Midbrain (tissue), 1 donor: ENCODE measurements at places on chromosomes 3 and 15.
A peak's percentile ranks its signal among the peaks of the same experiment; 100 is the strongest.

- DNase-seq = no peak
Measured at GRCh38 chr3:190741788-190742187, 120.7 kb downstream of the GMNC start.

DNA sequence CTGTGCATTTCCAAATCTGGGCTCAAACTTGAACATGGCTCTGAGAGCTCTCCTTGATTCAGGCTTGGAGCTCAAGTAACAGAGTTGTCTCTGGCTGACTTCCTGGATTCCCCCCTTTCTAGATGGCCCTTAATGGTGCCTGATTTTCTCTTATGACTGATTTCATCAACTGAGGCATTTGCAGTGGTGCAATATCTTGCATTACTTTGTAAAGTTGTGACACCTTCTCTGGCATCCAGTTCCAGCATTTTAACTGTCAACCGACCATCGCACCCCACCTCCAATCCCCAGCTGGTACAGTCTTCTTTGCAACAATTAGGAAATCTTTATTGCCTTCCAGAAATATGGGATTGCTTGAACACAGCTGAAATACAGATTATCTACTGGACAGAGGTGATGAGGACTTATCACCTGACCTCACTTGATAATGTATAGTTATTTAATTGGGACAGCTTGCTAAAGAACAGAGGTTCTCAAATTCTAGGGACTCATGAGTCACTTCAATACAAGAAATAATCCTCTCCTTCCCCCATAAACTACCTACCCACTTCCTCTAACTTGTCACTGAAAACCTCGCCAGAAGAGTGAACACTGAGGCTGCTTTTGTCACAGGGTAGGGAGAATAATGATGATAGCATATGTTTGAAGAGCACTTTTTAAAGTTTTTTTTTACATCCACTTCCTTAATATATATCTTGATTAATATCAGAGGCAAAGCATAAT, 41.8 kb downstream of the FILIP1L start:
- no peak for DNase-seq

- DNase-seq = no peak
Measured at GRCh38 chr3:49536875-49537533, 17.3 kb upstream of the BSN start.

DNA sequence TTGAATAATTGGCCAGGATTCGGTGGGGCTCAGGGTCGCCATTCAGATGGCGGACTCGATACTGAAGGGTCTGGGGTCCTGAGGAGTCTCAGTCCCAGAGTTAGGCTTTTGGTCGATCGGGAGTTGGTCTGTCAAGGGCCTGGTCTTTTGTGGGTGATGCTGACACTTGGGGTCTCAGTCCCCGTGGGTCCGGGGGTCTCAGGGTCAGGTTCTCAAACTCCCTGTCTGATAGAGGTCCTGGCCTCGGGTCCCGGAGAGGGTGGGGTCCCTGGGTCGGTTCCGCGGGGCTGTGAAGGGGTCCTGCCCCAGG, 467 bp downstream of the NCKIPSD start:
- no peak for DNase-seq

GRCh38 chr3:15458212-15458780, 30.9 kb downstream of the EAF1 start:
- DNase-seq = no peak

- DNase-seq = no peak
Measured at GRCh38 chr15:68407141-68407885, 24.6 kb downstream of the ITGA11 start.

- no peak for DNase-seq
Measured at GRCh38 chr3:200758-201325, 4.3 kb downstream of the CHL1 start.

DNA sequence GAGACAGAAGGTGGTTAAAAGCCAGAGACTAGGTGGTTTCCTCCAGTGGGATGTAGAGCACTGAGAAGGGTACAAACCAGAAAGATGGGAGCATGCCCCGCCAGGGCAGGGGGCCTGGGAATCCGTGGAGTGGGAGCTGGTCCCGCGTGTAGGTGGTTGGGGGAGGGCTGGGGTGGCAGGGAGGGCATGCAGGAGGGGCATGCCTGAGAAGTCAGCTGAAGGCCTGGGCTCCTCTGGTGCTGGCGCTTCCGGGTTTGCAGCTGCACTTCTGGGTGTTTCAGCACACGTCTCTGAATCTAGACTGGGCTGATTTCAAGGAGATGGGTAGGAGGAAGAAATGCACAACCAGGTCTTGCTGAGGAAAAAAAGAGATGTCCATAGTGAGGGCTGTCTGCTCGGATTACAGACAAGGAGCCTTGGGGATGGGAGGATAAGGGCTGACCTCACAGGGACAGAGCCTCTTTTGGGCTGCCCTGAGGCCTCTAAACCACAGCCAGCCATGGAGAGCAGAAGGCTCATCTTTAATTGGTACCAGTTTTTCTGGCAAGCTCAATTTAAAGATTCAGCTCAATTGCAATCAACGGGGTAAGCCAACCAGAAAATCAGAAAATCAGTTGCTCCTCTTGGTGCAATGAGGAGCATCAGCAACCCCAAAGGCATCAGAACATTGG, 151.9 kb downstream of the FAM43A start:
- no peak for DNase-seq

- DNase-seq = no peak
Measured at GRCh38 chr3:141998669-141999290, 122.3 kb downstream of the ATP1B3 start.

DNA sequence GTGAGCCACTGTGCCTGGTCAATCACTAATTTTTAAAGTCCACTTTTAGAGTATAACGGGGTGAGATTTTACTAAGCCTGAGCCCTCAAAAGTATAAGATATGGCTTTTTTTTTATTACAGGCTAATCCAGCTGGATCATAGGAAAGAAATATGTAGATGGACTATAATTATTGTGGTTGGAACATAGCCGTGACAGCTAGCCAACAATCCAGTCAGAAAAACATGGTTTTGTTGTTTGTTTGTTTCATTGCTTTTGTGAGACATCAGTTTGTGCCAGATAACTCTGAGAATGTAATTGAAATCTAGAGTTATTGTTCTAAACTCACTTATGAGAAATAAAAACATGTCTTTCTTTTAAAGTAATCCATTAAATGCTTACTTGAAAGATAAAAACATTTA, 37.3 kb upstream of the ATOSA start:
- no peak for DNase-seq

DNA sequence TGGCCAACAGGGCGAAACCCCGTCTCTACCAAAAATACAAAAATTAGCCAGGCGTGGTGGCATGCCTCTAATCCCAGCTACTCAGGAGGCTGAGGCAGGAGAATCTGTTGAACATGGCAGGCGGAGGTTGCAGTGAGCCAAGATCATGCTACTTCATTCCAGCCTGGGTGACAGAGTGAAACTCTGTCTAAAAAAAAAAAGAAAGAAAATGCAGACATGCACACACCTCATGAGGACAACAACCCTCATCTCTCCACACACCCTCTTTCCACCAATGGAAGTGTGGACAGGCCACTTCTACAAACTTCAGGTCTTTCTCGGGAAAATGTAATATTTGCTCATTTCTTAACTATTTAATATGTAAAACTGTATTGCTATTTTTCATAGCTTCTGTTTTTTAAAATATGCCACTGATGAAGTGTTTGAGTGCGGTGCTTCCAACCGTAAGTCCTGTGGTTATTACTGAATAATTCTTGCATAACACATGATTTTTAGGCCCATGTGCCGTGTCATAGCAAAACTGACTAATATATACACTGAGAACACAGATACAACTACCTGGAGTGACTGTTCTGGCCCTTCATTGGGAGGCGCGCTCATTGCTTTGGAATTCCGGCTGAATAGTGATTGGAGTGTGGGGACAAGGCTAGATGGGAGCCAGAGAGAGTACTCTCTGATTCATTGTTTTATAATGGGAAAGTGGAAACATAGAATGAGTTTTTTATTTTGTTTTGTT, 23.1 kb downstream of the LRRC31 start:
- DNase-seq = no peak

DNA sequence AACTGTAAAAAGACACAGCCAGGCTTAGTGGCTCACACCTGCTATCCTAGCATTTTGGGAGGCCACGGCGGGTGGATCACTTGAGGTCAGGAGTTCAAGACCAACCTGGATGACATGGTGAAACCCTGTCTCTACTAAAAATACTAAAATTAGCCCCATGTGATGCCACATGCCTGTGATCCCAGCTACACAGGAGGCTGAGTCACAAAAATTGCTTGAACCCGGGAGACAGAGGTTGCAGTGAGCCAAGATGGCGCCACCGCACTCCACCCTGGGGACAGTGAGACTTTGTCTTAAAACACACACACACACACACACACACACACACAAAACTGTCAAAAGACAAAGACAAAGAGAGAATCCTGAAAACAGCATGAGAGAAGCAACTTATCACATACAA, 18.0 kb downstream of the SPCS1 start:
- DNase-seq = no peak

- DNase-seq = peak; percentile 73
Measured at GRCh38 chr3:149879872-149880271, 66.9 kb downstream of the RNF13 start.
